Iris pigment epithelial cell (primary cell): ENCODE measurements at places on chromosomes 4 and X.
A peak's percentile ranks its signal among the peaks of the same experiment; 100 is the strongest.

- DNase-seq, result no peak
These were observed 167.9 kb downstream of the COL4A6 start for GRCh38 chrX:108270280-108270679.

DNA sequence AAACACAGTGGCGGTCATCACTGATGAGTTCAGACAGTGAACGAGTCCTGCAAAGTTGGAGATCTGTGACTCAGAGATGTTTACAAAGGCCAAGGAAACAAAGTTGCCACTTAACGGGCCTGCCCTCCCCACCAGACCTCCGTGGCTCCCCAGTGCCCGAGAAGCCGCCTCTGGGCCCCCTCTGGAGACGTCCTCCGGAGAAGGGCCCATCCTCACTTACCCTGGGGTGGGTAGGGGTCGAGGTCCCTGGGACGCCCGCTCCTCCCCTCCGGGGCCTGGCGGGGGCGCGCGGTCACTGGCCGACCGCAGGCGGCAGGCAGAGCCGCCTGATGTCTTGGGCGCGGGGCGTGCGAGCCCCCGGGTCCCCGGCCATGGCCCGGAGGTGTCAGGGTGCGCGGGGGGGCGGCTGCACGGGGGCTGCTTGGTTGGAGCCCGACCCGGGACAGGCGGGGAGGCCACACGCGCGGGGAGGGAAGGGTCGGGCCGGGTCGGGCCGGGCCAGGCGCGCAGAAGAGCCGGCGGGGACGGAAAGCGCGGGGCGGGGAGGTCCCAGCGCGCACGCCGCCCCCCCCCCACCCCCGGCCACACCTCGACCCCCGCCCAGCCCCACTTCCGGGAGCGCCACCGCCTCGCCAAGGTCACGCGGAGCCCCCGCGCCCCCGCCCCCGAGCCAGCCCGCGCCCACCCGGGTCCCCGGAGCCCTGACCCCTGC lies 529 bp downstream of the DHRSX start:
- peak; percentile 72 for DNase-seq

DNA sequence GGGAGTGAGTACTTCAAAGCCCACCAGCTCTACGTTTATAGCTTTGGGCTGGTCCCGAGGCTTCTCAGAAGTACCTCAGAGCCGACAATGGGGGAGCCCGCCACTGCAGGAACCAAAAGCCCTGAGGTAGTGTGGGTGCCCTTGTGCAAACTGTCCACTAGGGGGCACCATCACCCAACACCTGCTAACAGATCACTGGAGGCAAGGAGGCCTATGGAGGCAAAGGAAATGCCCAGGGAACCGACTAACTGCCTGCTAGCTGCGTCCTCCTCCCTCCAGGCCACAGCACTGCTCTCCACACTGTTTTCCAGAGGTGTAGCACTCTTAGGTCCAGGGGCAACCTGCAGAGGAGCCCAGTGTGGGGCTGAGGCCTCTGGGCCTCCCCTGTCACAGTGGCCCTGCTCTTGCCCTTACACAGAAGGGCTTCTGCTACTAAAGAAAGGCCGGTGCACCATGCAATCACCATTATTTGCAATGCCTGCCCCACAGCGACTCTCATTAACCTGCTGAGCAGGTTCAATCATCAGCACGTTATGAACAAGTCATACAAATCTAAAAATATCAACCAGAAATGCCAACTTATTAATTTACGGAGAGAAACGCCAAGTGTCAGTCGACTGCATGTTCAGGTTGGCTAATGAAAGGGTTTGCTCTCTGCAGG lies 159.1 kb downstream of the NSUN7 start:
- peak; percentile 80 for DNase-seq

- peak; percentile 72 for DNase-seq
These were observed 47.5 kb downstream of the ZGRF1 start for GRCh38 chr4:112589206-112589605.

DNA sequence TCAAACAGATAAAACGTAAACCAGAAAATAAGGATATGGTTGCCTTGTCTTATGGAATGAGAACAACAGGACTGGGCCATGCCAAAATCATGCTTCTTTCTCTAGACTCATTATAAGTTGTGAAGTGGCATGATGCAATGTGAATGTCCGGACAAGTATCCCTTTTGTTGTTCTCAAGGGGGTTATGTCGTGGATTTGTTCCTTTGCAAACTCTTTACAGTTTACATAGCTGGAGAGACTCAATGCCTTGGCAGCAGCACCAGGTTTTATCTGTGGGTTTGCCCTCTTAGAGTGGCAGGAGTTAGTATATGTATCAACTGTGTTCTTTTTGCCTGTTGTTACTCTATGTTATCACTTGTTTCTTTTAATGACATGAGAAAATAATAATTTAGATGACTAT lies 41.4 kb downstream of the SPRY1 start:
- DNase-seq, result no peak

GRCh38 chr4:141056473-141056872 lies 76.8 kb downstream of the RNF150 start:
- peak; percentile 28 for DNase-seq

GRCh38 chrX:13055486-13055885 lies 11.1 kb upstream of the FAM9C start:
- DNase-seq, result no peak

- DNase-seq, result no peak
These were observed 184.3 kb downstream of the GC start for GRCh38 chr4:71599578-71599977.

- no peak for DNase-seq
These were observed 9.4 kb upstream of the TMSB15C start for GRCh38 chrX:104085477-104085876.

GRCh38 chr4:189420572-189420971 lies 520.1 kb upstream of the FRG1 start:
- DNase-seq, result no peak

GRCh38 chr4:71472946-71473345 lies 134.1 kb downstream of the SLC4A4 start:
- DNase-seq, result peak; percentile 73

DNA sequence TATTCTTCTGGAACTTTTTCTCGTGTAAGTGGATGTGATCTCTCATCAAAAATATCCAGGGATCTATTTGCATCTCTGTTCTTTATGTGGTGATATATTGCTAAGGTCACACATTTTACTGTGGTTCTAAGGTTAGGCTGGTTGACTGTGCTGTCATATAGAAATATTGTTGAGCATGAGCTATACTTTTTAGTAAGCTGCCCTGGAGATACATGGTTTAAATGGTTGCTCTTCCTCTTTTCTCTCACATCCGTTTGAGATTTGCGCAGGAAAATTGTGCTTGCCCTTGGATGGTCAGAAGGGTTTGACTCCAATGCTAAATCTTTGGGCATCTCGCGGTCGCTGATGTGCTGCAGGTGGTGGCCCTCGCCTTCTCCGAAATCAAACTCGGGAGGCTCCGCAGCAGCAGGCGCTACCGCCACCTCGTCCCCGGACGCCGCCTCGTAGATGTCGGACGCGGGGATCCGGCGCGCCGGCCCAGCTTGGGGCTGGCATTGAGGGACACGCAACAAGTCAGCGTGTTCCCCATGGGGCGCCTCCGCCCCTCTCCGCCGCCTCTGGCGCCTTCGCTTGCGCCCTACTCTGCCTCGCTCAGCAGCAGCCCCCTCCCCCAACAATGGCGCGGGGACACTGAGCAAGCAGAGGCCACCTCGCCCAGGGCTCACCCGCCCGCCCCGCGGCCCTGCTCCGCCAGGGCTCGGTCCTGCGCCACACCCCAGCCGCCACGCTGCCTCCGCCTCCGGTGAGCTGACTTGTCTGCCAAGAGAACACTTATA lies 154.5 kb downstream of the MSN start:
- DNase-seq, result no peak

DNA sequence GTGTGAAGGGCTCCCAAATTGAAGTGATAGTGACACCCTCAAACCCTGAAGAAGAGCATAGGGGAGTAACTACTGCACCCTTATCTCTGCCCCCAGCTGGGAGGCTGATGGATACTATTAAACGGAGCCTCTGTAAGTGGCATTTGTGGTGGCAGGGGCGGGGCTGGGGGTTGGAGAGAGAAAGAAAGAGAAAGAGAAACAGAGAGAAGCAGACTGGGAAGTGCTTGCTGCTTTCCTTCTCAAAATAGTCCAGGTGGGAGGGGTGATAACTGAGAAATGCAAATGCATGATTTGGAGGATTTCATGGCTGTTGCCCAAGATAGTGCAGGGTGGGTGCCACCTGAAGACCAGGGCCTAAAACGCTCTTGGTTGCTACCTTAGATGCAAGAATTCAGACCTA lies 253.5 kb upstream of the GATB start:
- DNase-seq, result no peak

GRCh38 chr4:6495296-6495590 lies 22.8 kb upstream of the PPP2R2C start:
- no peak for DNase-seq

- DNase-seq, result no peak
These were observed 62.9 kb upstream of the CAMK2D start for GRCh38 chr4:113824396-113824795.

GRCh38 chrX:29382811-29383210 lies 795.6 kb downstream of the IL1RAPL1 start:
- no peak for DNase-seq

GRCh38 chr4:4667622-4668081 lies 125.8 kb upstream of the STX18 start:
- no peak for DNase-seq

DNA sequence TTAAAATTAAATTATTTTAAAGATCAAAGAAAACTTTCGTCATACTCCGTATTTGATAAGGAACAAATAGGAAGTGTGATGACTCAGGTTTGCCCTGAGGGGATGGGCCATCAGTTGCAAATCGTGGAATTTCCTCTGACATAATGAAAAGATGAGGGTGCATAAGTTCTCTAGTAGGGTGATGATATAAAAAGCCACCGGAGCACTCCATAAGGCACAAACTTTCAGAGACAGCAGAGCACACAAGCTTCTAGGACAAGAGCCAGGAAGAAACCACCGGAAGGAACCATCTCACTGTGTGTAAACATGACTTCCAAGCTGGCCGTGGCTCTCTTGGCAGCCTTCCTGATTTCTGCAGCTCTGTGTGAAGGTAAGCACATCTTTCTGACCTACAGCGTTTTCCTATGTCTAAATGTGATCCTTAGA lies at the start of gene CXCL8:
CXCL8 (plus strand) TSS at position 217 of the 426 bp plus-strand sequence; CDS start at position 307, 90 bp downstream.
- peak; percentile 98 for DNase-seq

- DNase-seq, result no peak
These were observed 2.9 kb downstream of the BANK1 start for GRCh38 chr4:101793397-101793796.

DNA sequence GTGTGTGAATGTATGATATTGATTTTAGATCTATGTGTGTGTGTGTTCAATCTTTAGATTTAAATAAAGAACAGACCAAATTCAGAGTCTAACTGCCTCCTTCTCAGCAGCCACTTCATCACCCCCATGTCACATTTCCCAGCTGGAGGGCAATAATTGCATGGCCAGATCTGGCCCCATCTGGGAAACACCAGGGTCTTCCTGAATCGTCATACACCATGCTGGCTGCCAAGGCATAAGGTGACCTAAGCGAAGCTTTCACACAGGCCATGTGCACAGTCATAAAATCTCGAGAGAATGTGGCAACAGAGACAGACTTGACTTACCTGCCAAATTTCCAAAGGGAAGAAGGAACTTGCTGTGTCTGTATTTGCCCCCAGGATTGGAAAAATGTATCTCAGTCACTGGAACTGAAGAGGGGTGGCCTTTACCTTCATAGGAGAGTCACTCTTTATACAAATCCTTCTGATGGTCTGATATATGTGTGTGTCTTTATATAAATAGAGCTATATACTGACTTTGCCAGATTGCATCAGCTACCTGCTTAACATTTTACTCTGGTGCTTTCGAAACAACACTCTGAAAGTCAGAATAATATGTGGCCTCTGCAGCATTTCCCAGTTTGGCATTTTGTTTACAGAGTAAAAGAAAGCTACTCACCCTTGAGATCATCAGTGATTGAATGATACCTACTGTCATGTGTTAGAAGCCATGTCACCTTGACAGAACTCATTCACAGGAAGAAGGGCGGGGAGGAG lies at the start of gene PLAC1:
PLAC1 (minus strand) TSS at position 470 of the 758 bp plus-strand sequence. CDS start 91,789 bp downstream, outside the sequence.
- DNase-seq, result no peak

DNA sequence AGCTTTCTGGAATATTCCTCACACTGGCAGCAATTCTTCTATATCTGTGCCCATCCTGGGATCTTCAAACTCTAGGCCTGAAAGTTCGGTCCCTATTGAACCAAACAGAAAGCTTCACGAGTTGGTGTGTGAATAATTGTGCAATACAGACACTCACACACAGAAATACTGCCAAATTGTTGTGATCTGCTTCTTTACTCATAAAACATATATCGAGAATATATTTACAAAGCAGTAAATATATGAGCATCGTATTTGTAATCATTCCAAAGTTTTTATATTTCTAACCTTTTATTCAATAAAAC lies 56.6 kb upstream of the BEX4 start:
- DNase-seq, result no peak

GRCh38 chrX:142295190-142295589 lies 90.1 kb upstream of the MAGEC2 start:
- DNase-seq, result no peak

DNA sequence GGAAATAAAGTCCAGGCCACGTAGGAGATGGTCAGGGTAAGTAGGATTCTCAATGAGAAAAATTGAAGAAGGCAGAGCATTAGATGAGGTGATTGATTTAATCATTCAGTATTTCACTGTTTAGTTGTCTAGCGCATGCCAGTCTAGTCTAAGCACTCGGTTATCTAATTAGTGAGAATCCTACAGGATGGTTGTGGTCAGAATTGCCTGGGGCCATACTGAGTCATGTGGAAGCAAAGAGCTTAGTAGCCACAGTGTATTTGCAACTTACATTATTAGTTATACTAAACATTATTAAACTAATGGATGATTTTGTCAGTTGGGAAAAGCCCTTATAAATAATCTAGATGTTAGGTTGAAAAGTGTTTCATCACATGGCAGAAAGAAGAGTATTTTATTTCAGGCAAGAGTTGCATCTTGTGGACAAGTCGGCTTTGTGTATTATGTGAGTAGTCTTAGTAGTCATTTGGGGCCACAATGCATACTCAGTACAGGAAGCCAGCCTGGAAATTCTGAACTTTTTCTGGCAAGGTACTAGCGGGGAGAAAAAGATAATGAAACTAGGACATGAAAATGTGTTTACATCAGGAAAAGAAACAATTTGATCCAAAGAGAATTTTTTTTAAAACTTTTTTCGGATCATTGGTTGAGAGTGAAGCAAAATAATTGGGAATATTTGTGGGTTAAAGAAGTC lies 31.9 kb downstream of the CPEB2 start:
- DNase-seq, result peak; percentile 90

DNA sequence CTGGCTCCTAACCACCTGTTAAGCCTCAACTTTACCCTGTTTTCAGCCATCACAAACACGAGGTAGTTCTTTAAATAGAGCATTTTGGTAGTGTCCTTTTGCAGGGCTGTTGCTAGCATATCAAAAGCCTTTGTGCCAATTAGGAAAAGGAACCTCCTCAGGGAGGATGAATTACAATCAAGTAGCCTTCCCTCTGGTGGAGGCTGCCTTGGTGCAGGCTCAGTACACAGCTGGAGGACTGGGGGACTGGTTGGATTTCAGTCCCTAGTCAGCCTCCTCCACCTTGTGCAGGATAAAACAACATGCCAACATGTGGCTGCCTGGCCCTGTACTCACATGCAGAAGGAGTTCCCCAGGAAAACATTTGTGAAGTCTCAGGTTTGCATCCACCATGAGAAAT lies 53.1 kb downstream of the RASGEF1B start:
- DNase-seq, result no peak
